ENCODE measurements at places on chromosomes 4 and X.

DNA sequence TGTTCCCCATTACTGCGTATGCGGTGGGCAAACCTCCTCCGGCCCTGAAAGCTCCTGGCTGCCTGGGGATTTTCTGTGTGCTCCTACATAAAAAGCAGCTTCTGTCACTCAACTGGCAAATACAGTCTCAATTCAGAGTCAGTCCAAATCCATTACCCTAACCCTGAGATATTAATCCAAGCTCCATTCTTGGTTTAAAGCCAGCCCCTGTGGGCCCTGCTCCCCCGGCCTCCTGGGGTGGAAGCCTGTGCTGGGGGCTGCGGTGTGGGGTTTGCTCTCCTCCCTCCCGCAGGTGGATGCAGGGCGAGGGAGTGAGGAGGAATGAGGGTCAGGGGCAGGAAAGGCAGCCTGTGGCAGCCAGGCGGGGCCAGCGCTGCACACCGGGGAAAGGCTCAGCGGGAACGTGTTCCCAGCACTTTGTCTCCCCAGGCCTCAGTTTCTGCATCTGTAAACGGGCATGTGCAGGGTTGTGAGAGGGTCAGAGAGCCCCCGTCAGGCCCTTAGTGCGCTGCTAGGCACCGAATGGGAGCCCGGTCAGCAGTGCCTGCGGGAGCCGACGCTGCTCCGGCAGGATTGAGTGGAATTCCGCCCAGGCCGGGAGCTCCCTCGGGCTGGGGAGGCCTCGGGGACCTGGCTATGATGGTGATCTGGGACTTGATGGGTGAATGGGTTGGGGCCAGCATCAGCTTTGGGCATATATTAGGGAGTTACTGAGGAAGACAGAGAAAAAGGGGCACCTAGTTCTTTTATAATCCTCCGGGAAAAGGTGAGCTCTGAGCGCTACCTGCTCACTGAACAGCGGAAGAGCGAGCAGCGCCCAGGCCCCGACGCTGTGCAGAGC is 6.3 kb upstream of the RGS12 start:
- no peak for DNase-seq

- DNase-seq, result peak; percentile 69
Measured at GRCh38 chr4:71184195-71184781, 154.5 kb upstream of the SLC4A4 start.

- no peak for DNase-seq
Measured at GRCh38 chr4:14428125-14428524, 574.2 kb upstream of the CPEB2 start.

DNA sequence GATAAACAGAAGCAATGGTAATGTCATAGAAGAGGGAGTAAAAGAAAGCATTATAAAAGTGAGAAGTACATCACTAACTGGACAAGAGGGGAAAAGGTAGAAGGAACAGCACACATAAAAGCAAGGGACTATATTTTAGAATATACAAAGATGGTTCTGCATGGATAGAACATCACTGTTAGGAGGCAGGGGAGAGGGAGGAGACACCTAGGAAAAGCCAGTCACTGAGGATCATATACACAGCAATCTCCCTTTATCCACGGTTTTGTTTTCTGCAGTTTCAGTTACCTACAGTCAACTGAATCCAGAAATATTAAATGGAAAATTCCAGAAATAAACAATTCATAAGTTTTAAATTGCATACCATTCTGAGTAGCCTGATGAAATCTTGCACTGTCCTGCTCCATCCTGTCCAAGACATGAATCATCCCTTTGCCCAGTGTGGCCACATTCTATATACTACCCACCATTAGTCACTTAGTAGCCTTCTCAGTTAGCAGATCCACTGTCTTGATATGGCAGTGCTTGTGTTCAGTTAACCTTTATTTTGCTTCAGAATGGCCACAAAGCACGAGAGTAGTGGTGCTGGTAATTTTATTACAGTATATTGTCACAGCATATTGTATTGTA is 74.2 kb downstream of the PPA2 start:
- DNase-seq, result peak; percentile 78

DNA sequence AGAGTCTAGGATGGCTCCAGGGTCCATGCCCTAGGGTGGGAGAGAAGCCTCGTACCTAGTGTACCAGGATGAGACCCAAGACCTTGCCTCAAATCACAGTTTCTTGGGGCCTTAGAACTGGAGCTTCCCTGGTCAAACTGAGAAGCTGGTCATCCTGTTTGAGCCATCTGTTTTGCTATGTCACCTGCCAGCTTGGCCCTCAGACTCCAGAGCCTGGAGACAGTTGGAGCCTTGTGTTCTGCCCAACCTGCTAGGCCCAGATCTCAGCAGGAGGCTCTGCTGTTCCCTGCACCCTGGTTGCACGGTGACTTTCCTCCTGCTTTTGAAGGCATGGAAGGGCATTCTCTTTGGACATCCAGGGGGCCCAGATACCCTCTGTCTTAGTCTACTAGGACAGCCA is 206.3 kb upstream of the ATP6AP2 start:
- DNase-seq, result no peak

GRCh38 chr4:8278421-8279287 is 9.1 kb downstream of the HTRA3 start:
- DNase-seq, result peak; percentile 98

DNA sequence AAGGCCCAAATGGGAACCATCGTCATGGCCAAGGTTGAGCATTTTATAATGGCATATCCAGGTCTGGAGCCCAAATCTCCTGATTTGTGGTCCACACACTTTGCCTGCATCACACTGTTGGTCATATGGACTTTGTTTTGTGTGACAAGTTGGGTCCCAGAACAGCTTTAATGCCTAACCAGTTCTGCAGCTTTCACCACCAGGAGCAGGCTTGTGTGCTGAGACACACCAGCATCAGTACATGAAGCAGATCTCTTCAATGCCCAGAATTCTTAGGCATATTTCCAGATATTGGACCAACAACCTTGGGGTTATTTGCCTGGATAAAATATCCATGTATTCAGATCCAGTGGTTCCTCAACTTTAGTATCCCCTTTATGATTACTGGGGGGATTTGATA is 371.3 kb downstream of the FBXW7 start:
- no peak for DNase-seq

DNA sequence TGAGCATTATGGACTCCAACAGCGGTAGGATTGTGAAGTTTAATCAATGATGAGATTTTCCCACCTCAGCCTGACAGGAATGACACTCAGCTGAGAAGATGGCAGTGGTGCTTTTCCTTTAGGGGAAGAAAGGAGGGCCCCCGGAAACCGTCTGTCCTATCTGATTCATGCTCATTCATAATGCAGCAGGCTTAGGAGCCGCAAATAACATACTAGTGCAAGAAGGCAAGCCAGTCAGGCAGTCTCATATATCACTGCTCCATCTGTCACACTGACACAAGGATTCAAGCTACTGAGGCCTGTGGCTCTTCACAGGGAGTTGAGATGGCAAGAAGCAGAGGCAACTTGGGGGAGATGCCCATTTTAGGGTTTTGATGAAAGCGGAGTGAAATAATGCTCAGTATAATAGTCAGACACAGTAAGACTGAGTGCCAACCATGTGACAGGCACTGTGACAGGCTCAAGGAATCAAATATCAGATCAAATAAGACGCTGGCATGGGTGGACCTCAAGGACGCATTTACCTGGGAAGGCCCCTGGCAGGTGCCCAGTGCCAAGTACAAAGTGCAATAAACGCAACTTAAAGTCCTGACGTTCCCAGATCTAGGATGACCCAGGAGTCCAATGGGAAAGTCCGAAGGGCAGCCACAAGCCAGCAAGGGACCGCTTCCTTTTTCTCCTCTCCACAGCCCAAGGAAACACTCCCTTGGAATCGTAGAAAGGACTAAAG is 63.4 kb downstream of the FHDC1 start:
- peak; percentile 10 for DNase-seq

- no peak for DNase-seq
Measured at GRCh38 chrX:69388526-69388925, 115.6 kb upstream of the NALF2 start.

DNA sequence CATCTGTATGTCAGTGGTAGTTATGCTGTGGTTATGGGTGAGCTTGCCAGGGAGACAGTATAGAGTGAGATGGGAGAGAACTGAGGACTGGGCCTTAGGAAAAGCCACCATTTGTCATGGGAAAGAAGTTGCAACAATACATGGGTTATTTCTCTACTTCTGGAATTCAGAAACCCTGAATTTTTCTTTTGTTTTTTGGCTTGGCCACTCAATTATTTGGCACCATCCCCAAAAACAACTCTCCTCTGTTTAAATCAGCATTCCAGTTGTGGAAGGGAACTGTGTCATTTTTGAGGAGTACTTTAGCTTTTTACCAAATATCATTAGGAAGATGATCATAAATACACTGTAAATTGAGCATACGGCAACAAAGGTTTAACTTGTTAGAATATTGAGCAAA is 41.1 kb upstream of the ACSL4 start:
- DNase-seq, result peak; percentile 27

- DNase-seq, result no peak
Measured at GRCh38 chr4:14415146-14415545, 587.1 kb upstream of the CPEB2 start.
